Fibroblast of the conjunctiva (primary cell): ENCODE measurements at places on chromosomes 5 and 9.

- no peak for DNase-seq
Measured at GRCh38 chr5:2727550-2727949, 23.9 kb downstream of the IRX2 start.

- no peak for DNase-seq
Measured at GRCh38 chr9:112905084-112905483, 14.4 kb upstream of the SLC46A2 start.

DNA sequence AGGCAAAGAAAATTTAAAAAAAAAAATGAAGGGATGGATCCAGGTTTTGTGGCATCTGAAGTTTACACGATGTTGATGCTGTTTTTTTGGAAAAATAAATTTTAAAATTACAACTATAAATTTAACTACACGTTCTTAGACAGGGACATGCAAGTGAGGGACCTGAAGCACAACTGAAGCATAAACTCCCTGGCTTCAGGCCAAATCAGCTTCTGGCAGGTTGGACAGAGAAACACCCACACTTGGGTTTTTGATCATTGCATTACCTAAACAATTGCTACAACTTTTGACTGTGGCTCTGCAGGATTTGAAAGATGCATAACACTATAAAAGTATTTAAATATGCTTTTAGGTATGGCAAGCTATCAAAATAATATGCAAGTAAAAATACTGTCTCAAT, 1318.3 kb upstream of the DMAC1 start:
- DNase-seq = no peak

GRCh38 chr5:140926443-140927227, 536 bp downstream of the PCDHAC1 start:
- DNase-seq = peak; percentile 13

DNA sequence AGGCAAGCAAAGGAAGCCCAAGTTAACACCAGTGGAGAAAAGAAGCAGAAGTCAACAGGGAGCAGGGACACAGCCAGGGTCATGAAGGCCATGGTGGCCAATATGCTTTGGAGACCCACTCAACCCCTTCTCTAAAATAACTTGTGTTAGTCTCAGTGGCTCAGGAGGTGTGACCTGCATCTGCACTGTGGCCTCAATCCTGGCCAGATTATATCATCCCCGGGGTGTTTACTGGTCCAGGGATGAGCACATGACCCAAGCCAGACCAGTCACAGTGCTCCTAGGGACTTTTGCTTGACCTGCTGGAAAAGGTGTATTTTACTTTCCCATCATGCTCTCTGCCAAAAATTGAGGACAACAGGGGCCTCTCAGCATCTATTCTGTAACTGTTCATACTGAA, 105.2 kb downstream of the DPYSL3 start:
- no peak for DNase-seq

- no peak for DNase-seq
Measured at GRCh38 chr5:164312801-164313200, 807.4 kb downstream of the MAT2B start.

DNA sequence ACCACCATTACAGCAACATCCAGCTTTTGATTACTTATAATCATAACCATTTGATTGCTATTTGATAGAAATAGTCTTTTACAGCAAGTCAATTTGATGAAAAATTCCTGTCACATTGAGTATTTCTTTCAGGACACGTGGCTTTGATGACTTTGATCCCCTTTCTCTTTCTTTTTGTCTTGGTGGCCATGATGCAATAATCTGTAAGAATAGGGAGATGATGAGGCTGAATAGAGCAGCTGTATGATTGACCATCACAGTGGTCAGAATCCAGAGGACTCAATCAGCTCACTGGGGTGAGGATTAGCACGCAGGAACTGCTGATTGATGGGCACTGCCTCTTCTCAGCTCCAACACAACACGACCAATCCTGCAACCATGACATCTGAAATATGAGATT, 262.7 kb downstream of the PARP8 start:
- no peak for DNase-seq

DNA sequence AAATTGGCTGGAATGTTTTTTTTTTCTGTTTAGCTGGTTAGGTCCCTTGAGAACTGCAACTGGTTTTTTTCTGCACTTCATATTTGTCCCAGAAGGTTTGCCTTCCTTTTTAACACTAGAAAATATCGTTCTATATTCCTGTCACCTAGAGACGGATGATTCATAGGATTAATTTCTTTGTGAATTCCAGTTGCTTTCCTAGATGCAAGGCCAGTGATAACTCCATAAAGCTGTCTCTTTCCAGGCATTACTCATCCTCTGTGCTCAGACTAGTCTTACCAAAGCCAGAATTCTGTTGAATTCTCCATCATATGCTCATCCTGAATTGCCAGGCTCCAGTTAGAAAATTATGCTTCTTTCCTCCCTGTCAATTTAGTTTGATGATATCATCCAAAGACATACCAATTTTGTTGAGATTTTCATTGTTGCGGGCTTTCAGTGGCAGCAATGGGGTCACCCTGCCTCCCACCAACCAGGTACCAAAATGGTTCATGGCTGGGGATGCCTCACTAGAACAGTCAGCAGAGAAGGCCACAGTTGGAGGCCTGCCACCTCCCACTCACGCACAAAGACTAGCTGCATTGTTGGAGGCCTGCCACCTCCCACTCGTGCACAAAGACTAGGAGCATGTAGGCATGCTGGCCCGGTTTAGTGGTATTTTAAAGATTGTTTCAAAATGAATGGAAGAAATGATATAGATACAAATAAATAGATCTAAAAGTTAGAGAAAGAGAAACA, 8.5 kb downstream of the BAAT start:
- DNase-seq = no peak

GRCh38 chr5:169832304-169832703, 148.0 kb downstream of the INSYN2B start:
- DNase-seq = no peak

GRCh38 chr9:121819428-121820231, 168.2 kb downstream of the DAB2IP start:
- no peak for DNase-seq

DNA sequence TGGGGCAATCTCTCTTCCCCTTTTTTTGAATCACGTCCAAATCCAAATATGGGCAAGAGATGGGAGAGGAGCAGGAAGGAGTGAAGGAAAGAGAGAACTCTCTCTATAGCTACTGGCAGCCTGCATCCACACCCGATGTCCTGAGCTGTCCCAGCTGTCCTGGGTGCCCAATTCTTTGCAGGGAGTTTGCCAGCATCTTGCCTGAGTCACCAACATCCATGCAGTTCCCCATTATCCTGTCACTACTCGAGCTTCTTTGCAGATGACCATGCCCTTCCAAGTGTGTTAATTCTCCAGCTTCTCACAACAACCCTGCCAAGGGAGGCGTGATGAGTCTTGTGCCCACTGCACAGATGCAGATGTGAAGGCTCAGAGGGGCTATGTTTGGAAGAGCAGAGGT, 127.1 kb downstream of the NSG2 start:
- DNase-seq = no peak

DNA sequence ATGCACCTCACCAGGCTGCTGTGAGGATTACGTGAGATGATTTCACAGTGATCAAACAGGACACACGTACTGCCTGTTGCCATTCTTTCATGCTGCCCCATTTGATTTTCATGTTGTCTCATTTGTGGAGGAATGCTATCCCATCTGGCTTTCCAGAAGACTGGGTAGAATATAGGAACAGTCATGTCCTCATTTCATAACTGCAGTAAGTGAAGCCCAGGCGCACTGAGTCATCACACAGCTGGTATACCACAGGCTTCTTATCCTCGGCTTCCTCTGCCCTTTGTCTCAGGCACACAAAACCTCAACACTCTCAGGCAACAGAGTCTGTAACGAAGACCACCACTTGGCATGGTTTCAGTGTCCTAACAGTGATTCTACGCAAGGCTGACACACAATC, 62.3 kb downstream of the LHFPL2 start:
- peak; percentile 77 for DNase-seq

- no peak for DNase-seq
Measured at GRCh38 chr5:176396330-176396729, 7.8 kb downstream of the HIGD2A start.

- DNase-seq = no peak
Measured at GRCh38 chr9:89374176-89374575, 55.9 kb downstream of the SECISBP2 start.

DNA sequence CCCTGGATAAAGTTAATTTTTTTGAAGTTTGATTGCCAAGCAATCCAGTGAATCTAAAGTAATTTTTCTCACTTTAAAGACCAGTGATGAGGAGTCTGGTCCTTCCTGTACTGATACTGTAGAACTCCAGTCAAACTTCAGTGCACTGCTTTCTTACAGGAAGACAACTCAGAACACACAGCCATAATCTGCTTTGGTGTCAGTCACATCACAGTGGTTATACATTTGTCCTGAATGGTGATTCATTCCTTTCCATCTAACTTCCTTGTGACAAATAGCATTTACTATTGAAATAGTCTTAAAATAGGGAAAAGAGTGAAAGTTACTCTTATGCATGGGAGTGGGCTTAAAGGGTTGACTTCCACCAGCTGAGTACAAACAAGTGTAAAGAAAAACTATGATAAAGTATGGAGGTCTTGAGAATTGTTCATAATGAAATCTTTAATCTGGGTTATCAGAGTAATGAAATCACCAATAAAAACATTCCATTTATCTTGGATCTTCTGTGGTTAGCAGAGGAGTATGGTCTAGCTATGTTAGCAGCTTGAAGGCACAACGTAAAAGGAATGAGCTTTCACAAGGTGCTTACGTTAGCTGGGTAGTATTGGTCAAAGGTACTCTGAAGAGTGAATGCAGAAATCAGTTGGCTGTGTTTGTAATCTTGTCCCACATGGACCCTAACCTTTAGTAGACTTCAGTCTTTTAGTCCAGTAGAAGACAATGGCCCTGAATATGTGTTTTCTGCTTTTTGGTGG, 41.5 kb downstream of the DCP2 start:
- DNase-seq = no peak

- DNase-seq = no peak
Measured at GRCh38 chr5:172102218-172102870, 85.7 kb downstream of the STK10 start.

DNA sequence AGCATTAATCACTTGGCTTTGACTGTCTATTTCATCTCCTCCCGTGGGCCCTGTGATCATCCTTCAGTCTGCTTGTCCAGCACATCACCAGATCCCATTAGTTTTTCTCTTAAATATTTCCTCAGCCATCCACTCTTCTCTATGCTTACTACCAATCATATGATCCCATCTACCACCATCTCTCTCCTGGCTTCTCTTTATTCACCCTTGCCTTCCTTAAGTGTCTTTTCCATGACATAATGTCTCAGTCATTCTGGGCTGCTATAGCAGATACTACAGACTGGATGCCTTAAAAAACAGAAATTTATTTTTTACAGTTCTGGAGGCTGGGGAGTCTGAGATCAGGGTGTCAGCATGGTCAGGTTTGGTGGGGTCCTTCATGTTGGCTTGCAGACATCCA, 208.4 kb upstream of the PPP1R2B start:
- DNase-seq = no peak

DNA sequence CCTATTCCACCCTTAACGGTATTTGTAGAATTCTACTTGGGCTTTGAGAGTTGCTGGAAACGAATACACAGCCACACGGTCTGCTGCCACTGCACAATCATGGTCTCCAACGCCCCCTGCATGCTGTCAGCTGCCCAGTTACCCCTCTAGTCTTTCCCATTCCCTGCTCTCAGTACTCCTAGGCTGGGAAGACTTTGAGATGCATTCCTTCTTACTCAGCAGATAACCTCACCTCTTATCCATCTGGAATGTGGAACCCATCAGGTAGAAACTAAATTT, 92.8 kb downstream of the ANKH start:
- DNase-seq = no peak

DNA sequence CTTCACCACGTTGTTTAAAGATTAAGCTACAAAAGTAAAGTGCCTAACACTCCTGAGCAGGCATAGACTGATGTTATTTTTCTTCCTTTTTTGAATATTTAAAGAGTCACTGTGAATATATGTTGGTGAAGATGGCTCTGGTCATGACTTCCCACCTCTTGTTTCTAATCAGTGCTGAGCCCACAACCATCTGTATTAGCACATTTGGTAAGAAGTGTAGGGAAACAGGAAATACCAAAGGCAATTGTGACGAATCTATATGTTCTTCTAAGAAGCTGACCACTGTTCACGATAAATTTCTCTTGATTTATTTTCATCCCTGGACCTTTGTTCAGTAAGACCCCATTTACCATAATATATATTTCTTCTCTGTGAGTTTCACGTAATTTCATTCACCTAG, 108.3 kb upstream of the PCA3 start:
- no peak for DNase-seq

DNA sequence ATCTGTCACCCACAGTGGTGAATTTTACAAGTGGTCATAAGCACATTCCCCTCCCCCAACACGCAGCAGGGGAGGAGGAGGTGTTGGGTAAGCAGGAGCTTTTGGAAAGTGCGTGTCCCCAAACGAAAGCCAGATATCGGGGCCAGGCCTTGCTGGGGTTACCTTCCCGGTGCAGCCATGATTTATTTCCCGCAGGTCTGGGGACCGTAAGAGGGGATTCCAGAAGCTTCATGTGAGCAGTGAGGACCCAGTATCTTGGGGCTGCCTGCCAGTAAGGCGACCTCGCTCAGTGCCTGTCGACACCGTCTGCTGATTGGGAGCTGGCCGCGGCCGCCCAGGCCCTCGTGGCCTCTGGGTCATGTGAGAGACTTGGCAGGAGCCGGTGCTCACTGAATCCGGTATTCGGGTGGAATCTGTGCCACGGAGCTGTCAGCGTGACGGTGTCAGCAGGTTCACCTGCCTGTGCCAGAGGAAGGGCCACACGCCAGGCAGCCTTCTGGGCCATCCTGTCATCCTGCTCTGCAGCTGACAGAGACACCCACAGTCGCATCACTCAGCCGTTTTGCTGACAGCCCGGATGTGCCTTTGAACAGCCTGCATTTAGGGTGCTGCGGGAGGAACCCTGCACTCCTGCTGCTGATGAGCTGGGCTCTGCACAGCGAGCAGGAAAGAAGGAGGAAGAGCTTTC, 37.3 kb downstream of the SEC61B start:
- DNase-seq = no peak

- DNase-seq = no peak
Measured at GRCh38 chr9:32706725-32707100, 71.2 kb upstream of the TAF1L start.

GRCh38 chr9:107933097-107933496, 443.5 kb upstream of the KLF4 start:
- no peak for DNase-seq

- DNase-seq = no peak
Measured at GRCh38 chr5:74196233-74196632, 444.3 kb downstream of the ENC1 start.

GRCh38 chr9:2837915-2838314, 6.0 kb downstream of the PUM3 start:
- DNase-seq = peak; percentile 12

DNA sequence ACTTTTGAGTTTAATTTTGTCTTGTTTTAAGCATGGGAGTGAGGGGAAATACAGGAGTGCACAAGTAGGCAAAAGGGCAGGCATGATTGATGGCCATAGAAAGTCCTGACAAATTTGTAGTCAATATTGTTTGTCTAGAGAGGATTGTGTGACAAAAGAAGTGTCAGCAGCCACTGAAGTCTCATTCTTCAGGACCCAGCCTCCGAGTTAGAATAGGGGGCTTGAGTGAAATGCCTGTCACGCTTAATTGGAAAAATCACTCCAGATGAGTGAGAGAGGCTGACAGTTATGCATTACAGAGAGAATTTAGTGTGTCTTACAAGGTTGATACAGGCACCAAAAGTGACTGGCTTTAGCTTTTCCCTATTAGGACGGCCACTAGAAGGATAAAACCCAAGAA, 81.9 kb upstream of the RPS23 start:
- DNase-seq = no peak
